ENCODE measurements at places on chromosomes 12 and 14. TPM values are rescaled to one million over a fixed set of nuclear protein-coding genes. Genes with fewer than 3 reads are reported as not detected.

HOTAIR gene
- total RNA-seq = not detected

DNA sequence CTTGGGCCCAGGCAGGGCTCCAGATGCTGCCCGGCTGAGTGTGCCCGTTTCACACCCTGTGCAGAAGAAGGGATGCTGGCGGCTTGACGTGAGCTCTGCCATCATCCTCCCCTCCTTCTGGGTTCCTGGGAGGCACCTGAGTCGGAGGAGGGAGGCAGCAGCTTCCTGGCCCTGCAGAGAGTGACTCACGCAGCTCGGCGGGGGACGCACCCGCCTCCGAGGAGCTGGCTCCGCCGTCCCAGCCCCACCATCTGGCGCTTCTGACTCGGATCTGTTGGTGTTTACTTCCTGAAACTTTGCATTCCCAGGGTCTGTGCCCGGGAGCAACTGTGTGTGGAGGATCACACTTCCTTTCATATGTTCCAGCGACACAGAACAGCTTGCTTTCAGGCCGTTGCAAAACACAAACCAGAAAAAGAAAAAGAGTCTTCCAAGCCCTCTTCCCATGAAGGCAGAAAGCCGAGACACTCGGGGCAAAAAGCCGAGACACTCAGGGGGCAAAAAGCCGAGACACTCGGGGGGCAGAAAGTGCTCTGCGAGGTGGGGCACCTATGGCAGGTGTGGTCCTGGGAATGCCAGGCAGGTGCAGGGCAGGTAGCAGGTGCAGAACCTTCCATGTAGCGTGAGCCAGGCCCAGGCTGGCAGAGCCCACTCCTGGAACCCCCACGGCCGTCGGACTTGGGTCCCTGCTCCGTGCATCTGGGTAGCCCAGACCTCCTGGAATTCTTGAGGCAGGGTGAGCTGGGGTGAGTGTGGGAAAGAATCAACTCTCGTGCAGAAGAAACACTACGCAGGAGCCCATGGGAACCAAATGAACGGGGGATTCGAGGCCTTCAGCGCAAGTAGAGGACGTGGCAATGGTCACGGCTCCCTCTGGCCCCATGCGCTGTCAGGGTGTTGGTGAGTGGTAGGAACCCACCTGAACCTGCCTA, 27.6 kb upstream of the GALNT9 start:
- DNase-seq = no peak

- no peak for DNase-seq
Measured at GRCh38 chr12:122028165-122028904, 6.7 kb downstream of the BCL7A start.

GRCh38 chr12:28177461-28177860, 12.8 kb upstream of the CCDC91 start:
- no peak for DNase-seq

Data from mesenteric fat pad (tissue), 1 donor.